ENCODE measurements at places on chromosomes 7 and 10.

GRCh38 chr7:70694971-70695794 lies 436.8 kb upstream of the GALNT17 start:
- DNase-seq, result no peak

- DNase-seq, result no peak
These were observed 23.4 kb downstream of the SMURF1 start for GRCh38 chr7:99120501-99120900.

DNA sequence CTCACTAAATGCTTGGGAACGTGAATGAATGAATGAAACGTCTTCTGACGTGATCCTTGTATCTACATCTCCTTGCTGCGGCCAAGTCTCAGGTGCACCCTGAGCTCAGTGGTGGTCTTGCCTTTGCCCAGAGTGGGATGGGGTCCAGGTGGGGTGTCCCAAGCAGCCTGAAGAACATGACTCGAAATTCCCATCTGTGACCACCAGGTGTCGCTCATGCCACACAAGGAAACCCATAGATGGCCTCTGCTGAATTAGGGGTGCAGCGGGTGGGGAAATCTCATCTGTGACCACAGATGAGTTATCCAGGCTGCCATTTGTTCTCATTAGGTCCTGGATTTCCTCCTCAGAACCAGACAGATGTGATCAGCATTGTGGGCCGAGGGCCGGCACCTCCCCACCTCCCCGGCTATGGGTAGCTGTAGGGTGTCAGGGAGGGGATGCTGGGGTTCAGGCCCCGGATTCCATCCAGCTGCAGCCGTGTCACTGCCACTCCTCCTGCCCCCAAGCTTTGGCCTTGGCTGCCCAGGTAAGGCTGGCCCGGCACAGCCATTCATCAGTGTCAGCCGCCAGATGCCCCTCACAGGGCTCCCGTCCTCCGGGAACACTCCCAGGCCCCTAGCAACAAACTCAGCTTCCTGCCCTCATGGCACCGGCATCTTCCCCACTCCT lies 21.0 kb upstream of the GNA12 start:
- DNase-seq, result no peak

DNA sequence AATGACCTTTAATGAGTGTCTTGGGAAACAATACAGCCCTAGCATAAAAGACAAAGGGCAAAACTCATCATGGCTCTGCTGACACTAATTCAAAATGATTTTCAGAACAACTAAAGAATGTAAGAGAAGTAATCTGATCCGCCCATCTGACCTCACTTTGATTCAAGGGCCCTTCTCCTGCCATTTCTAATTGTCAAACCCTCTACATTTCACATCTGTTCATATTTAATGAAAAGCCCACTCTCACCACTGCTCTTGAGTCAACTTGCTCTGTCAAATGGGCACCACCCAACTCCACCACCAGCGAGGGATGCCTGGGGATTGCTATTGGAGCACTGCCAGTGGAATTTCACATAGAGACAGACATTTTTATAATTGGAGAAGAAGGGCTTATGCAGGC lies 639.2 kb downstream of the KCNMA1 start:
- DNase-seq, result no peak

- DNase-seq, result no peak
These were observed 233.2 kb downstream of the SORCS1 start for GRCh38 chr10:106931159-106931852.

GRCh38 chr10:7948371-7949000 lies 106.0 kb upstream of the GATA3 start:
- DNase-seq, result no peak

DNA sequence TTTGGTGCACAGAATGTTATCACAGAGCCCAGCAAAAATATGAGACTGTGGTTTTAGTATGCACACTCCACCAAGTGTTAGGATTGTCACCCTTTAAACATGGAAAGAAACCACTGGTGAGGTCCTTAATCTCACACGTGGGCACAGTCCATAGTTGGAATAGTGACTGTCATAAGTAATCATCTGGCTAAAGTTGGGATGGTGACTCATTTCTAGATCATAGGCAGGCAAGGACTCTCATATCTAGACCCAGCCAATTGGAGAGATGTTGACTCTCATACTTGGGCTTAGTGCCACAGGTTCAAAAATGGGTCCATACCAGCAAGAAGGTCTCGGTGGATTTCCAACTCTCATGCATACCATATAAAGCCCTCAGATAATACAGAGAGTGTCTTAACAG lies 39.6 kb upstream of the ZNF680 start:
- no peak for DNase-seq

DNA sequence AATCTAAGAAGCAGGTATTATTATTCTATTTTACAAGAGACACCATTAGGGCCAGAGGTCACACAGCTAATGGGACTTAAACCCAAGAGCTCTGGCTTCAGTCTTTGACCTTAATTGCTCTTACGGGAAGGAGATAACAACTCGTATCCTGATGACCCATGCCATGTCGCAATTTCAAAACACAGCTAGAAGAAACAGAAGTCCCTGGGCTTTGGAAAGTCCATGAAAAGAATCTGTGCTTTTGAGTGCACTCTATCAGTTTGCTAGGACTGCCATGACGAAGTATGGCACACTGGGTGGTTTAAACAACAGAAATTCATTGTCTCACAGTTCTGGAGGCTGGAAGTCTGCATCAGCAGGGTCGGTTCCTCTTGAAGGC lies 247.8 kb upstream of the AOAH start:
- no peak for DNase-seq

DNA sequence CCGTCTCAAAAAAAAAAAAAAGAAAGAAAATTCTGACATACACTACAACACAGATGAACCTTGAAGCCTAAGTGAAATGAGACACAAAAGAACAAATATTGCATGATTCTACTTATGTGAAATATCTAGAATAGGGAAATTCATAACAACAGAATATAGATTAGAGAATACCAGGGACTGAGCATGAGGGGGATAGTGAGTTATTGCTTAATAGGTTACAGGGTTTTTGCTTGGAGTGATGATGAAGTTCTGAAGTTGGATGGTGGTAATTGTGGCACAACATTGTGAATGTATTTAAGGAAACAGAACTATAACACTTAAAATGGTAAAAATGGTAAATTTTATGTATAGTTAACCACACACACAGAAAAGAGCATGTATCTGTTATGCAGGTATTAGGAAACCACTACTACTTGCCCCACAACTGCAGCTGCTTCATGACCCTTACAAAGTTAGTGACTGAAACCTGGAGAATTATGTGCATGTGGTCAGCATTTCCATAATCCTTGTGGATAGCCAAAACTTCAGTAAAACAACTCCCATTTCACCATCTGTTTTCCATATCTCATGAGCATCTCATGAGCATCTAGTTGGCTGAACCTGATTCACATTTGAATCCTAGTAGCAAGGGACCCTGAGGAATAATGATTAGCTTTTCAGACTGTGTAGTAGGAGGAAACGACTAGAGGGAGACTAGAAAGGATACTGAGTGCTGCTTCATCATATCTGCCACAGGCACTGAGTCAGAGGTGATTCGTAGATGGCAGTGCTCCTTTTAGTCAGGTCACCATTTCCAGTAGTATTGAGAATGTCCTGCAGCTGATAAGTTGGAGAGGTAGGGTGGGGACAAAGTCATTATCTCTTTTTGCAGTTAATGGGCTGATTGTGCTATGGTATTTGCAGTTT lies 26.3 kb downstream of the SAMD8 start:
- peak; percentile 58 for DNase-seq

- DNase-seq, result no peak
These were observed 11.6 kb downstream of the MTPN start for GRCh38 chr7:135965602-135966001.

DNA sequence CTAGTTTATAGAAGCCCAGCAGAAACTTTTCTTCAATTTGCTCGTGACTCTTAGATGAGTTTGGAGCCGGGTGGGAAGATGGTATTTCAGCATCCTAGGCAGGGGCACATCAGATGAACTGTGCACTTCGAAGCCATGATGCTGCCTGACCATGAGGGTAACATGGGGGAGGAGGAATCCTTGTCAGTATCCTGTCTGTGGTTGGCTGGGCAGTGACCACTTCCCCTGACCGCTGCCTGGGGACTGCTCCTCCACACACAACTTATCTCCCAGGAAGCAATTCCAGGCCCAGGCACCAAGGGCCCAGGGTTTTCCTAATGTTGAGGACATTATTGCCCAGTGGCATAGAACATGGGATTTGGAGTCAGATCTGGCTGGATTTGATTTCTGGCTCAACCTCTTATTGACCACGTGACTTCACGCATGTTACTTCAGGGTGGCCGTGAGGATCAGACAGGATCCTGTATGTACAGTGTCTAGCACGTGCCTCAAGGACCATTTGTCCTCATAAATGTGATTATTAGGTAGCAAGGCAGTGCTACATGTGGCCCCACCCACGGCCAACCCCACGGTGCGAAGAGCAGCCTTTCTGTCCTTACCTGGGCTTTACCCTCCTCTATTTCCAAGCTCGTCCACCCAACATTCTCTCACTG lies 65.2 kb downstream of the PTPRE start:
- no peak for DNase-seq

DNA sequence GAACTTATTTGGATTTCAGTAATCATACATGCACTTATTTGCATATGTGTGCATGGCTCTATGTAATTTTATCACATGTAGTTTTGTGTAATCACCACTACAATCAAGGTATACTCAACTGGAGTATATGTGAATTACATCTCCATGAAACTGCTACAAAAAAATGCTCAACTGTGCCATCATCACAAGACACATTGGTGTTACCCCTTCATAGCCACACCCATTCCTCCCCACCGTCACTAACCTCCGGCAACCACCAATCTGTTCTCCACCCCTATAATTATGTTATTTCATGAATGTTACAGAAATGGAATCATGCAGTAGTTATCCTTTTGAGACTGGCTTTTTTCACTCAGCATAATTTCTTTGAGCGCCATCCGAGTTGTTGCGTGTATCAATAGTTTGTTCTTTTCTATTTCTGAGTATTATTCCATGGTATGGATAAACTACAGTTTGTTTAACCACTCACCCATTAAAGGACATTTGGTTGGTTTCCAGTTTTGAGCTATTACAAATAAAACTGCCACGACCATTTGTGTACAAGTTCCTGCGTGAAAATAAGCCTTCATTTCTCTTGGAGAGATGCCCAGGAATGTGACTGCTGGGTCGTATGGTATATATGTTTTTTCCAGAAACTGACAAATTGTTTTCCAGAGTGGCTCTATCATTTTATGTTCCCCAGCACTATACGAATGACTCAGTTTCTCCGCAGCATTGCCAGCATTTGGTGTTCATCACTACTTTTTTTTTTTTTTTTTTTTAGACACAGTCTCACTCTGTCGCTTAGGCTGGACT lies 11.3 kb upstream of the SMO start:
- DNase-seq, result no peak

DNA sequence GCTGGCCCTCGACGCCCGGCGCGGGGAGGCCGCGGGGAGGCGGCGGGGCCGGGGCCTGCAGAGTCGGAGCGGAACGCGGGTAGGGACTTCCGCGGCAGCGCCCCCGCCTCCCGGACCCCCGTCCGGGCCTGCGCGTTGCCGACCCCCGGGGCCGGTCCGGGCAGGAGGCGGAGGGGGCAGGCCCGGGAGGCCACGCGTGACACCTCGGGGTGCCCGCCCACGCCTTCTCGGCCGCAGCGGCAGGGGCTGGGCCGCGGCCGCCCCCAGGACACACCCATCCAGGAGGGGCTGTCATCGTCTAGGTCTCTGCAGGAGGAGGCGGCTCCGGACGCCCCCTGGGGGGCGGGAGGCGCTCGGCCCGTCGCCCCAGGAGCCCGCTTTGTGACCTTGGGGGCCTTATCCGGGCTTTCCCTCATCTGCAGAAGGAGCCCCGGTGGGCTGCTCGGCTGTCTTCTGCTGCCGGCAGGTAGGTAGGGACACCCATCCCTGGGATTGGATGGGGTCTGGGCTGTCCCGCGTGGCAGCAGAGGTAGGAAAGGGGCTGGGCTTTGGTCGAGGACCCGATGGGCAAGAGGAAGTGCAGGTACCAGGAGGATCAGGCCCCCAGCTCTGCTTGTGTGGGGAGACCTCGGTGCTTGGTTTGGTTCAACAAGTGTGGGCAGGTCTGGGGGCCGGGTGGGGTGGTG lies 569 bp downstream of the ZNF316 start:
- no peak for DNase-seq

DNA sequence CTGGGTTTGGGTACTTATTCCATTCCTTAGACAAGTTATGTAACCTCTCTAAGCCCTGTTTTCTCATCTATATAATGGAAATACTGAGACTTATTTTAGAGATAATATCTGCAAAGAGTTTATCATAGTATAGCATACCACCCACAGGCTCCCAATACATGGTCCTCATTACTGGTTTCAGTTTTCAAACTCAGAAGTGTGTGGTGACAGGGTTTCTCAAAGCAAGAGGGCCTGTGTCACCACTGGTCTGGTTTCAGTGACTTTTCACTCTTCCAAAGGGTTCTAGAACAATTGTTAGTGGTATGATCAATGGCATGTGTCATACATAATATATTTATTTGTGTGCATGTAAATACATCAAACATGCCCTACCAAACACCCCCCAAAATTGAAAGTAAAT lies 89.2 kb upstream of the BMPER start:
- no peak for DNase-seq

GRCh38 chr7:30445770-30446169 lies 32.8 kb downstream of the NOD1 start:
- no peak for DNase-seq

DNA sequence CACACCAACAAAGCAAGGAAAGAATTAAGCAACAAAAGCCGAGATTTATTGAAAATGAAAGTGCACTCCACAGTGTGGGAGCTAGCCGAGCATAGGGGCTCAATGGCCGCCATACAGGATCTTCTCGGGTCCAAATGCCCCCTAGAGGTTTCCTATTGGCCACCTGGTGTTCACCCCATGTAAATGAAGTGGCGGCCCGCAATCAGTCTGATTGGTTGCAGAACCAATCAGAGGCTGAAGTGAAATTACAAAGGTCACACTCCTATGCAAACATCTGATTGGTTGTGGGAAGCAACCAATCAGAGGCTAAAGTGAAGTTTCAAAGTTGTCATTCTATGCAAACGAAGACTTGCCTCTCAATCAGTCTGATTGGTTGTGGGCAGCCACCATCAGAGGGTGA lies 61.8 kb upstream of the SLC35B4 start:
- DNase-seq, result no peak

DNA sequence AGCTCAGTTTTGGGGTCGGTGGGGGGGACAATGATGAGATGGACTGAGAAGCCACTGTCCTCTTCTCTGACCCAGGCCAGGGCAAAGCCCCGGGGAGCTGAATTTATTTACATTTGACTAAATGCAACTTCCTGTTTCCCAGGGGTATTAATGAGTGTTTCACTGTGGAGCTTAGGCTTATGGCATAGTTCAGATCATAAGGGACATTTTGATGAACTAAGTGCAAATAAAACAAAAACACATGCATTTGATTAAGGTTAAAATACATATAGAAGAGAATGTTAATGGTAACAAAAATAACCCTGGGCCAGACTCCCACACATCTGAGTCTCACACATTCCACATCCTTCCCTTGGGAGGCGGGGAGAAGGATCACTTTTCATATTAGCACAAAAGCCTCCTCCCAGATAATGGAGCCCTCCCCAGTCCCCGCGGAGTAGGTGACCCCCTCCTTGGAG lies 320.6 kb downstream of the FRMD4A start:
- DNase-seq, result no peak

DNA sequence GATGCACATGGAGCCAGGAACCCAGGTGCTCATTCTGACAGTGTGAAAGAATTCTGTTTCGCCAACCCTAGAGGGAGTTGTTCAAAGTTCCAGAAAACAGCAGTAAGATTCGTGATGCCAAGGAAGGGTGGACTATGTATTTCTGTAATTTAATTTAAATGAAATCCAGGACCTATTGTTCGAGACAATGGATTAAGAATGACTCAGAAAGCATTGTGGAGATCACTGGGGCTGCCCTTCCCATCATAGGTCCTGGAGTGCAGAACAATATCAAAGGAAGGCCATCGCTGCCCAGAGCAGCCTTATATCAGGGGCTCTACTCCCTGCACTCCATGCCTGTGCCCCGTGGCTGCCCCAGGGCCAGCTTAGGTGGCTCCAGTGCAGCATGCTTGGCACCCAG lies 32.1 kb upstream of the CALD1 start:
- DNase-seq, result no peak
